ENCODE measurements at places on chromosomes 2 and 18. TPM values are rescaled to one million over a fixed set of nuclear protein-coding genes. Genes with fewer than 3 reads are reported as not detected.

- no peak for DNase-seq
- H3K4me3 ChIP-seq = no peak overlapping the region
- H3K27me3 ChIP-seq = peaks cover 10% of the 10 kb centered on the region
- no peaks in the 10 kb centered on the region for H3K36me3 ChIP-seq
Observed at GRCh38 chr2:53211201-53211774, 556.3 kb upstream of the CHAC2 start.

DNA sequence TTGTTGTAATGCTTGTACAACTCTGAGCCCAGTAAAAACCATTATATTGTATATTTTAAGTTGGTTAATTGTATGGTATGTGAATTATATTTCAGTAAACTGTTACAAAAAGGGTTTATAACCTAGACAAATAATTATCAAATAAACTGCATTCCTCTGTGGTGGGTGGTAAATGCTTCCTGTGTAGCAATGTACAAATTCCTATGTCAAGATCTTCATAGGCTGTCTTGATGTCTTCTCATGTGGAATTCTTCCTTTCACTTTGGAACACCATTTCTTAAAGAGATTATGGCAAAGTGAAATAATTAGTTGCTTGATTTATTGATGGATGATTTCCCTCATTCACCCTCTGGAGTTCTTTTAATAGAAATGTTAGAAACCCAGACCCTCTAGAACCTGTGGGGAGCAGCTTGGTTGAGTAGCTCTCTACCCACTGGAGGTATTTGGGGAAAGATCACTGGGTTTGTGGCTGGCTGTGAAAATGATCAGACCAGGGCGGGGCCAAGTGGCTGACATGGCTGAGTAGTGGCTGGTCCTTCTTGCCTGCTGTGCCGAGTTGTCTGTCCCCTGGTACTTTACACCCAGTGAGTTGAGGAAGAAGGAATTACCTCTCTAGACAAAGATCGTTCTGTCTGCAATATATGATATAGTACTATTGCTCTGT, 22.4 kb upstream of the MGAT5 start:
- H3K27me3 ChIP-seq = no peaks in the 10 kb centered on the region
- peaks cover 36% of the 10 kb centered on the region for H3K4me1 ChIP-seq
- H3K27ac ChIP-seq = peak overlapping the region; percentile 56
- no peak for DNase-seq

The UNC80 gene
- total RNA-seq = not detected

- no peaks in the 10 kb centered on the region for H3K27me3 ChIP-seq
- H3K4me1 ChIP-seq = peaks cover 69% of the 10 kb centered on the region
- no peak for DNase-seq
Observed at GRCh38 chr2:42199626-42200025, 30.5 kb downstream of the EML4 start.

DNA sequence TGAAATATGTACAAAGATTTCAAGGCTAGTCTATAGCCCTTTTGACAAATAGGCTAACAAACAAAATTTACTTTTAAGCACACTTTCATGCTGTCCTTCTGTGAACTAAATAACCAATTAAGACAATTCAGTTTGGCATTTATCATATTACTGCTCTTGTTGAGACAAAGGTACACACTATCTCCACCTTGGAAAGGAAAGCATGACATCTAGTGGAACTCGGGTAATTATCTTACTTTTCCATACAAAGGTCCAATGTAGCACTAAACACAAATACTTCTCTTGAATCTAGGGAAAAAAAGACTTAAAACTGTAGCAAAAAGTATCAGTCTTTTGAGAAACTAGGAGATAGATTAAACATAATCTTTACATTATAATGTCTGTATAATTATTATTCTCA, 125.0 kb upstream of the CD226 start:
- no peak for DNase-seq
- no peak overlapping the region for H3K27ac ChIP-seq
- no peaks in the 10 kb centered on the region for H3K27me3 ChIP-seq
- no peak overlapping the region for H3K4me3 ChIP-seq
- no peaks in the 10 kb centered on the region for H3K36me3 ChIP-seq

DNA sequence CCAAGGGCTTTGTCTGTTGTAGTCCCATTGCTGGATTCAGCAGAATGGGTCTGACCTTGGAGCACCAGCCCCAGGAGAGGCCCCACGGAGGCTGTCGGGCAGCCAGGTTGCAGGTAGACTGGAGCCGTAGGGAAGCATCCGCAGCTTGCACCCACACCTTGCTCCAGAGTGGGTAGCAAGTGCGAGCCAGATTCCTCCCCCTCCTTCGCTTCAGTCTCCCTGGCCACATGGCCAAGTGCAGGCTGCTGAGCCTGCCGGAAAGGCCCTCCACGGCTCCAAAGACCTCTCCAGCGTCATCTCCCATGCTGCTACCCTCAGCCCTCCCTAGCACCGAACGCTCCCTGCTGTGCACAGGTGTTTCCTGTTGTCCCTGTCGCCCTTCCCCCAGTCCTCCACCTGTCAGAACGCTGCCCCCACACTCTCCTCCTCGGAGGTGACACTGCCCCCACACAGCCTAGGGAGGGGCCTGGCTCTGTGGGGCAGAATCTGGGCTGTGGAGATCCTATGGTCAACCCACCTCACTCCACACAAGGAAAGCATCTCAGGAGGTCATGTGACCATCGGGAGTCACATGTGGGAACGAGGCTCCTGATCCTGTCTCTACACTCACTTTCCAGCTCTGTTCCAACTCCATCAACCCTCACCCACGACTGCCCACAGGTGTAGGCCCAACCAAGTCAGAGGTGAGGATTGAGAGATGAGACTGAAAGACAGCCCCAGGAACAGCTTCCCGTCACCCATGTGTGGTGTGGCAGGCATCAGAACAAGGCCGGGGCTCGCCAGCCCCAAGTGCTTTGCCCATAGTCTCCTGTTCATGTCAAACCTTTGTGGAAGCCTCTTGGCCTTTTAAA, 8.3 kb downstream of the KCNF1 start:
- H3K4me1 ChIP-seq = no peaks in the 10 kb centered on the region
- no peak overlapping the region for H3K27ac ChIP-seq
- peak; percentile 70 for DNase-seq
- H3K36me3 ChIP-seq = no peaks in the 10 kb centered on the region
- peaks cover 10% of the 10 kb centered on the region for H3K27me3 ChIP-seq

DNA sequence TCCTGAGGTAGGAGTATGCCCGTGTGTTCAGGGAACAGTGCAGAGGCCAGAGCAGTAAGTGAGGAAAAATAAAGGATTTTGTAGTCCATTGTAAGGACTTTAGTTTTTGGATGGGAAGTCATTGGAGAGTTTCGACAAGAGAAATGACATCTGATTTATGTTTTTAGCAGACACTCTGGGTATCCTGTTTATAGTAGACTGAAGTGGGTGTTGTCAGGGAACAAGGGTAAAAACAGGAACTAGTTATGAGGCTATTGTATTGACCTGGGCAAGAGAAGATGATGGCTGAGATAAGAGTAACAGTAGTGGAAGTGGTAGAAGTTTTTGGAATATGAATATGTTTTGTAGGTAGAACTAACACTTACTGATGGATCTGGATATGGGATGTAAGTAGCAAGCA, 59.8 kb downstream of the GTF2A1L start:
- no peaks in the 10 kb centered on the region for H3K27me3 ChIP-seq
- DNase-seq = no peak
- no peak overlapping the region for H3K4me3 ChIP-seq
- no peak overlapping the region for H3K27ac ChIP-seq
- no peaks in the 10 kb centered on the region for H3K36me3 ChIP-seq

- H3K36me3 ChIP-seq = peaks cover 5% of the 10 kb centered on the region
- H3K4me3 ChIP-seq = peak overlapping the region; percentile 59
- H3K27me3 ChIP-seq = peaks cover 51% of the 10 kb centered on the region
- DNase-seq = peak; percentile 88
- peaks cover 30% of the 10 kb centered on the region for H3K4me1 ChIP-seq
Observed at GRCh38 chr2:174341293-174341994, 6.7 kb downstream of the SP9 start.

The IL36A gene
- total RNA-seq = not detected

DNA sequence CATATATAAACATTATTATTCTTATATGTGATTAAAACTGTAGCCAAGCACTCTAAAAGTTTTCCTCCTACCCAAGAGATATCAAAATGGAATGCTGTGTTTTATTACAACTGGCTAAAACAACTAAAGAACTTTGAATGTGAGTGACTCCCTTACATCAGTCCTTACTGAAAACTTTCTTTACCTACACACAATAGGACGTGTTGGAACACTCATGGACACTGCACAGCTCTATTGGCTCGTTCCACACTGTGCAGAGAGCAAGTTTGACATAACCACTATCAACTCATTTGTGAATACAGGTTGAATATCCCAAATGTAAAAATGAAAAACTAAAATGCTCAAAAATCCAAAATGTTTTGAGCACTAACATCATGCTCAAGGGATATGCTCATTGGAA, 650.6 kb downstream of the SLC4A3 start:
- H3K27ac ChIP-seq = peak overlapping the region; percentile 41
- no peaks in the 10 kb centered on the region for H3K36me3 ChIP-seq
- H3K4me1 ChIP-seq = peaks cover 32% of the 10 kb centered on the region
- H3K4me3 ChIP-seq = no peak overlapping the region
- DNase-seq = no peak
- H3K27me3 ChIP-seq = no peaks in the 10 kb centered on the region

DNA sequence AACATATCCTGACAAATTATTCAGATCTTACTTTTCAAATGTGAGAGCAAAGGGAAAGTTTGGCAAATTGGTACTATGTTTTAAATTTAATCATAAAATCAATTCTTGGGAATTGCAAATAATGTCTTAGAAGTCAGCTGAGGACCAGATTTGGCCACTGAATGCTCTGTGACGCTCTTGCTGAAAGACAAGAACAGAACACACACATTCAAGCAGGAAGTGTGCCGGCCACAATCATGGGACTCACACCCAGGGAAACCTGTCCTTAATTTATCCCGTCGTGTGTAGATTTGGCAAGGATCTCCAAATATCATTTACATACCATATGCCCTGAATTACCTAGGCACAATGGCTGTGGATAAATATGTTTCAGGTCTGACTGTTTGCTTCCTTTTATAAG, 253.1 kb downstream of the TCF4 start:
- peaks cover 18% of the 10 kb centered on the region for H3K4me1 ChIP-seq
- DNase-seq = no peak
- no peak overlapping the region for H3K27ac ChIP-seq
- no peaks in the 10 kb centered on the region for H3K27me3 ChIP-seq
- no peaks in the 10 kb centered on the region for H3K36me3 ChIP-seq
- H3K4me3 ChIP-seq = no peak overlapping the region

The LMAN1 gene
- total RNA-seq = 164 TPM

The MAP2 gene
- total RNA-seq = 12.2 TPM

- peaks cover 24% of the 10 kb centered on the region for H3K4me1 ChIP-seq
- peaks cover 3% of the 10 kb centered on the region for H3K36me3 ChIP-seq
- no peak for DNase-seq
- H3K27ac ChIP-seq = no peak within 1 kb of the TSS
- H3K4me3 ChIP-seq = peak within 1 kb of the TSS; percentile 60
Observed at GRCh38 chr2:170715062-170715931, at the start of gene SP5. SP5 (plus strand) TSS chr2:170715337; CDS start chr2:170715513, 176 bp downstream.

- no peak within 1 kb of the TSS for H3K27ac ChIP-seq
- no peak within 1 kb of the TSS for H3K4me3 ChIP-seq
- no peak for DNase-seq
- H3K36me3 ChIP-seq = no peaks in the 10 kb centered on the region
Observed at GRCh38 chr2:27275211-27276150, at the start of gene DNAJC5G. DNAJC5G (plus strand) TSS chr2:27275433; CDS start chr2:27276729, 1,296 bp downstream.

DNA sequence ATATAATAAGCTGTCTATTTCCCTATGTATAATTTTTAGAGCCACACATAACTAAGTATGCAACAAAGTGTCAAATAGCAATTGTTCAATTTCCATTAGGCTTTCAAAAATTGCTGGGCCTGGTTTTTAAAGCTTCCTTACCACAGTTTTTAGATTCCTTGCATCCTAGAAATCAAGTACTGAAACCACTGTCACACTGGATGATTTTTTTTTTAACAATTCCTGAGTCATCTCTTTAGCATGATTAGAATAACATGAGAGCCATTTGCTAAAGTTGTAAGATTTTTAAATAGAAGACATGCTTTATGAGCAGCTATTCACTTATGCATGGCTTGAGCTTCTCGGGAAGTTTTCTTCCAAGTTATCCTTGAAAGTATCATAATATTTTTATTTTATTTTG, 319.5 kb upstream of the NXPH2 start:
- H3K27ac ChIP-seq = peak overlapping the region; percentile 23
- peaks cover 5% of the 10 kb centered on the region for H3K4me1 ChIP-seq
- no peak overlapping the region for H3K4me3 ChIP-seq
- H3K36me3 ChIP-seq = no peaks in the 10 kb centered on the region
- no peak for DNase-seq

- no peaks in the 10 kb centered on the region for H3K36me3 ChIP-seq
- DNase-seq = no peak
Observed at GRCh38 chr2:148596018-148596417, 48.5 kb upstream of the EPC2 start.

The TMEM17 gene
- total RNA-seq = 3.8 TPM

DNA sequence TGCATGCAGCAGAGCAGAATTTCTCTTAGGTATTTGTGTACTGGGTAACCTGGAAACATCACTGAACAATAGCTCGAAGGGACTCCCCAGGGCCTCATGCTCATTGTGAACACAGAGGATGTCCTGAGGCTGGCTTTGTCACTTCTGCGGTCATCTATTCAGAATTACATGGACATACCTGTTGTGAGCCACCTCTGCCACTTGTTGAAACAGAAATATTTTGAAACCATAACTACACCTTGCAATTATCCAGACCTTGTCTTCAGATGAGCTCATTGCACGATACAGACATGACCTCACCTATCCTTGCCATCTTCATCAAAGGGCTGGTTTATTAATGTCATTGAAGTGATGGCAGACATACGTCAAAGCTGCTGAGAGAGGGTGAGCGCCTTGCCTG, 23.4 kb upstream of the CREG2 start:
- DNase-seq = no peak
- no peak overlapping the region for H3K4me3 ChIP-seq
- H3K27me3 ChIP-seq = peaks cover 33% of the 10 kb centered on the region
- H3K27ac ChIP-seq = no peak overlapping the region
- no peaks in the 10 kb centered on the region for H3K36me3 ChIP-seq

DNA sequence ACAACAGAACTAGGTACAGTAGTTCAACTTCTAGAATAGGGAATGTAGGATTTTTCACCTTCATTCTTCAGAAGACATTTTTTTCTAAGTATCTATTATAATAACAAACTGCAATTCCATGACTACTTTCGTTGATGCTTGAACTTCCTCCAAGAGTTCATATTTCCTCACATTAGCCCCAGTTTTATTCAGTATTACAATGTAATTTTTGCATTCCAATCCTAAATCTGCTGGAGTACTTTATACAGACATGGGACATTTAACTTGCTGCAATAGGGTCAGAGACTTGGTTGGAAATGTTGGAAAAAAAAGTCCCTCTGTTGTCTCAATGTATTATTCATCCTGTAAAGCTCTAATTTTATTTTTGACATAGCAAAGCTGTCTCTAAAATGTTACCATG, 19.6 kb upstream of the FTCDNL1 start:
- no peak overlapping the region for H3K4me3 ChIP-seq
- peaks cover 7% of the 10 kb centered on the region for H3K36me3 ChIP-seq
- H3K4me1 ChIP-seq = peaks cover 27% of the 10 kb centered on the region
- peaks cover 4% of the 10 kb centered on the region for H3K27me3 ChIP-seq

GRCh38 chr18:56267334-56267733, 371.1 kb downstream of the TXNL1 start:
- H3K27ac ChIP-seq = no peak overlapping the region
- peaks cover 13% of the 10 kb centered on the region for H3K4me1 ChIP-seq
- DNase-seq = no peak
- H3K36me3 ChIP-seq = peaks cover 1% of the 10 kb centered on the region
- no peak overlapping the region for H3K4me3 ChIP-seq
- no peaks in the 10 kb centered on the region for H3K27me3 ChIP-seq

Data from chondrocyte (in vitro differentiated cells).